ENCODE measurements at places on chromosomes 1 and 21. TPM values are rescaled to one million over a fixed set of nuclear protein-coding genes. Genes with fewer than 3 reads are reported as not detected.

Gene ASTN1
- polyA plus RNA-seq = 127 TPM

Gene PCP4L1
- polyA plus RNA-seq = 113 TPM

Gene TFAP2E
- 12.4 TPM for polyA plus RNA-seq

Gene CFHR3
- 1.8 TPM for polyA plus RNA-seq

Gene DMBX1
- 0.23 TPM for polyA plus RNA-seq

Gene CRYAA
- not detected for polyA plus RNA-seq

Gene FHAD1
- 9.1 TPM for polyA plus RNA-seq

Gene CIART
- polyA plus RNA-seq = 11.0 TPM

Gene CCDC17
- polyA plus RNA-seq = 1.7 TPM

Gene TDRD10
- polyA plus RNA-seq = 1.5 TPM

Gene CYP4X1
- 21.7 TPM for polyA plus RNA-seq

Gene PTPRU
- polyA plus RNA-seq = 52.0 TPM

Gene LCE1F
- polyA plus RNA-seq = not detected

Gene LPAR3
- 0.76 TPM for polyA plus RNA-seq

Gene NES
- polyA plus RNA-seq = 111 TPM

Gene LDLRAD1
- polyA plus RNA-seq = not detected

Gene VWA1
- 67.0 TPM for polyA plus RNA-seq

Gene ZNF697
- polyA plus RNA-seq = 11.3 TPM

Gene PGLYRP3
- polyA plus RNA-seq = not detected

Gene TIAM1
- 36.0 TPM for polyA plus RNA-seq

Gene PHF13
- 21.5 TPM for polyA plus RNA-seq

Gene PROK1
- 1.0 TPM for polyA plus RNA-seq

Gene PLA2G2C
- polyA plus RNA-seq = 0.40 TPM

Gene DNAJC28
- 5.6 TPM for polyA plus RNA-seq

Gene PODN
- polyA plus RNA-seq = 1.6 TPM

Gene NBPF4
- polyA plus RNA-seq = 0.15 TPM

Data from spinal cord (tissue), 10 donors.